ENCODE measurements at places on chromosomes 5 and 9. TPM values are rescaled to one million over a fixed set of nuclear protein-coding genes. Genes with fewer than 3 reads are reported as not detected.

GRCh38 chr5:77867194-77867691 lies 91.1 kb upstream of the TBCA start:
- ATAC-seq, result no peak

GRCh38 chr5:10030219-10030831 lies 219.4 kb downstream of the ATPSCKMT start:
- no peak for ATAC-seq

DNA sequence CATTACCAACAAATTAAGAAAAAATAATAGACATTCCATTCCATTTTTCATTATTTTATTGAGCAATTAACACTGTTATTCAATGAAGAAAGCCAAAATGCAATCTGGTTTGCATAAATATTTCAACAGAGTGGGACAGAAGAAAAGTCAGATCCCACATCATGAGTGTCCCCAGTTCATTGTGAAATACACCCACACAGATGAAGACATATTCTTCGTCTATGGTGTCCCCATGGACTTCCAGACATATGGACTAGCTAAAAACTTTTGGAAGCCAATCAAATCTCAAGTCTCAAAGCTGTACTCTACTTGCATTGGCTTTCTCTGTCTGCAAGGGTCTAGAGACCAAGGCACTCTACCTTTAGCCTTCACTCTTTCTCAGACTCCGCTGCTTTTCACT lies 194.3 kb downstream of the SEMA5A start:
- no peak for ATAC-seq

- no peak for ATAC-seq
Measured at GRCh38 chr5:24899180-24899579, 254.4 kb upstream of the CDH10 start.

DNA sequence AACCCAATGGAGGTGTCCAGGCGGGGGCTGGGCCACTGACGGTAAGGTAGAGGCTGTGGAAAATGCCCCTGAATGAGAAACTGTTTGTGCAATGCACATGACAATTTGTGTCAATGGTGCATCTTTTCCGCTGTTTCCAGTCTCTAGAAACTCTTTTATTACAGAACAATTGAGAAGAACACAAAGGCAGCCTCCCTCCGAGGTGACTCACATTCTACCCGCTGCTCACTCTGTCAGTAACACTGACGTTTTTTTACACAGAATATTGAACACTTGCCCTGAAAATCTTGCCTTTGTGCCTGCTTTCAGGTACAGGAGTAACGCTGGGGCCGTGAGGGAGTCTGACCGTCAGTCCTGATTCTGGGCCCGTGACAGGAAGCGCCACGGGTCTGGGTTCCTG lies 11.7 kb upstream of the TENT4A start:
- ATAC-seq, result no peak

DNA sequence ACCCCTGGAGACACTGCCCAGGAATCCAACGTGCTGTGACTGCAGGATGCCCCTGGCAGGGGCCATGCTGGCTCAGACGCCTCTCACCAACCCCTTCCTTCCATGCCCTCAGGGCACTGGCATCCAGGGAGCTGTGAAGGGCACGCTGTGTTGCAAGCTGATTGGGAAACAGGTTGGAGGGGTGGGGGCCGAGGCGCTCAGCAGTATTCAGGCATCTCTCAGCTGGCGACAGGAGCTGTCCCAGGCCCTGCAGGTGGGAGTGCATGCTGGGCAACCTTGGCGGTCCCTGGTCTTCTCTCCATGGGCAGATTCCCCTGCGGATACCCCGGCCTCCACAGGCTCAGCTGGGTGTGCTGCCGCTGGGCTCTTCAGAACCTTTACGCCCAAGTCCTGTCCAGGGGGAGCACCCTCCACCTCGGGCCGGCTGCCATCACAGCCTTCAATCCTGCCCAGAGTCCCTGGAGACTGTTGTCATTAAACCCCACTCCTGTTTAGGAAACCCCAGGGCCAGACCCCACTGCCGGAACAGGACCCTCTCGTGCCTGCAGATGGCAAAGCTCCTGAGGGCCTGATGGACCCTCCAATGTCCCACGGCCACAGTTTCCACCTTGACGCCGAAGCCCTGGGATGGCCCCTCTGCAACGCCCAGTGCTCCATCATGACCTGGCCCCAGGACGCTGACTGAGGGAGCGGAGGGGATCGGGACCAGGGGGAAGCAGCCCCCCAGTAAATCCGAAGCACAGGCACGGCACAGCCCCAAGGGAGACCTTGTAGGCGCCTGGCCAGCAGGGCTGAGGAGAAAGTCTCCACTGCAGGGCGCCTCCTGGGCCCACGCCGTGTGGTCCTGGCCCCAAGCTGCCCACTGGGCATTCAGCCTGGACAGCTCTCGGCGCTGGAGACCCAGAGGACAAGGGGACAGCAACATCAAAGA lies 9.3 kb downstream of the TPPP start:
- ATAC-seq, result peak; percentile 29

- peak; percentile 70 for ATAC-seq
Measured at GRCh38 chr9:81588148-81588871, 101.0 kb downstream of the TLE1 start.

DNA sequence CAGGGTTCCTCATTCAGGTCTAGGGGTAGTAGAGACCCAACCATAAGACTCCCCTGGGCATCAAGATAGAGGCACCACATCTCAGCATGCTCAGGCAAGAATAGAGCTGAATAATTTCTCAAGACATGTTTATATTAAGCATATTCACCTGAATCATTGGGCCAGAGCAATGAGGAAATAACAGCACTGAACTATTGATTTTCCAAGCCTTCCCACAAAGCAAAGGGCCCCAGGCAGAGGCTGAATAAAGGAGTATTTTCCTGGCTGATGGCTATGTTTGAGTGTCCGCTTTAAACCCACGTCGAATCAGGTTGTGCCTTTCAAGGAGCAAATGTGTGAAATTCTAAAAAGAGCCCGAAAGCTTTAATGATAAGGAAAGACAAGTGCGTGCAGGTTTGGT lies 129.2 kb downstream of the HSD17B3 start:
- peak; percentile 53 for ATAC-seq

- no peak for ATAC-seq
Measured at GRCh38 chr5:151251001-151251551, 1.9 kb upstream of the GM2A start.

GRCh38 chr5:133226186-133226585 lies 174.4 kb downstream of the HSPA4 start:
- ATAC-seq, result no peak

DNA sequence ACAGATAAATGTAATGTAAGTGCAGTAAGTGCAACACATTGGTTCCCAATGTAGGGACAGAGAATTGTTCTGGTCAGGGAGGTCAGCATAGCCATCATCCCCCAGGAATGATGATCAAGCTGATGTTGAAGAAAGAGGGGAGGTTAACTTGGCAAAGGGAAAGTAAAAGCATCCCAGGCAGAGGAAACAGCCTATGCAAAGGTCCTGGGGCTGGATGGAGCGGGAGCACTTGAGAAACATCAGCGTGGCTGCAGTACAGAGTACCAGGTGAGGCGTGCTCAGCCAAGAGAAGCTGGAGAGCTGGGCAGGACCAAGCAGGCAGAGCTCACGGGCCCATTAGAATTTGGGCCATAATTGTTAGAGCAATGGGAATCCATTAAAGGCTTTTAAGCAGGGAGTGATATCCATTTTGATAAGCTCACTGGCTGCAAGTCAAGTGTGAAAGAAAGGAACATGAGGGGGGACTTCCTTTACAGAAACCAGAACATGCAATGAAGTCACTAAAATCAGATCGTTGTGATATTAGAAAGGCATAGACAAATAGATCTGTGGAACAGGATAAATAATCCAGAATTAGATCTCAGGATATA lies 50.1 kb upstream of the HAND1 start:
- ATAC-seq, result no peak

GRCh38 chr5:103706939-103707682 lies 144.5 kb upstream of the NUDT12 start:
- no peak for ATAC-seq

DNA sequence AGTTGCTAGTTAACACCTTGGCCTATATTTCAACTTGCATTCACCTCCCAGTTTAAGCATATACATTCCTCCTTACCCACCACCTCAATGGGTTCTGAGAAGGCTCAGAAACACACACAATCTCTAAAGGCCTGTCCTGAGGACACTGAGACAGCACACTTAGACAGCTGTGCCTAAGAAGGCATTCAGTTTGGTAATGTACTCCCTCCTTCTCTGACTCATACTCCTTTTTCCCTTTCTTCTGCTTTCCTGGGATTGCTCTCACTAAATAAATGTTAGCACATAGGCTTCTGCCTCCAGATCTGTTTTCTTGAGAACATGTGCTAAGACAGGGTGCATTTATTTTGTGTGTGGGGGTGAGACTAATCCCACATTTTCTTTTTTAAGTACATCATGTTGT lies 456.8 kb upstream of the CDH6 start:
- no peak for ATAC-seq

C5orf63 gene
- 5.1 TPM for total RNA-seq

PTGES gene
- 9.1 TPM for total RNA-seq

ST6GALNAC4 gene
- total RNA-seq, result 11.4 TPM

PCDHA3 gene
- total RNA-seq, result not detected

IL9 gene
- not detected for total RNA-seq

KCNV2 gene
- not detected for total RNA-seq
